ENCODE measurements at places on chromosomes 1 and 21. TPM values are rescaled to one million over a fixed set of nuclear protein-coding genes. Genes with fewer than 3 reads are reported as not detected.
A peak's percentile ranks its signal among the peaks of the same experiment; 100 is the strongest.

- no peaks in the 10 kb centered on the region for H3K4me1 ChIP-seq
- no peaks in the 10 kb centered on the region for H3K36me3 ChIP-seq
- no peak for DNase-seq
- peak overlapping the region; percentile 23 for H3K4me3 ChIP-seq
- no peak overlapping the region for H3K27ac ChIP-seq
- H3K27me3 ChIP-seq = no peaks in the 10 kb centered on the region
Measured at GRCh38 chr1:1282998-1283397, 2.8 kb downstream of the SCNN1D start.

Gene MX1
- 3.3 TPM for total RNA-seq

Gene C4BPA
- total RNA-seq = not detected

Gene TRAF3IP3
- not detected for total RNA-seq

- peaks cover 4% of the 10 kb centered on the region for H3K4me1 ChIP-seq
- no peak for DNase-seq
- no peak overlapping the region for H3K4me3 ChIP-seq
- no peak overlapping the region for H3K27ac ChIP-seq
- no peaks in the 10 kb centered on the region for H3K27me3 ChIP-seq
Measured at GRCh38 chr1:197302775-197303174, 34.7 kb downstream of the CRB1 start.

DNA sequence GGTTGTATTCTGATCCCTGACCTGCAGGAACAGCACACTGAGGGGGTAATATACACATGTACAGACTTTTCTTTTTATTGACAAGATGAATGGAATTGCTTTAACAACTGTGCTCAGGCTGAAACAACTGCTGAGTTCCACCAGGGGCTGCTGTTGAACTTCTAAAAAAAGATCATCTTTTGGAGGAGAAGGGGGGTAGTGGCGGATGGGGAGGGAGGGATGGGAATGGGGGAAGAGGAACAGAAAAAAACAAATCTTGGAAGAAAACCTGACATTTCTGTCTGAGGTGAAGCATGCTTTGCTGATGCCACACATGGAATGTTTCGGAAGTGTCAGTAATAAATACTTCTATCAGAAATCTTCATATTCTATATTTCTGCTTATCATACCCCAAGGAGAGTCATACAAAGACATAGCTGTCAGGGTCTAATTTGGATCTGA, 75.0 kb downstream of the RWDD3 start:
- H3K36me3 ChIP-seq = no peaks in the 10 kb centered on the region
- peaks cover 12% of the 10 kb centered on the region for H3K4me1 ChIP-seq
- DNase-seq = peak; percentile 32
- H3K4me3 ChIP-seq = no peak overlapping the region

GRCh38 chr1:118323246-118323645, 138.2 kb upstream of the SPAG17 start:
- no peaks in the 10 kb centered on the region for H3K36me3 ChIP-seq
- H3K4me3 ChIP-seq = no peak overlapping the region
- no peak overlapping the region for H3K27ac ChIP-seq
- DNase-seq = no peak

- no peaks in the 10 kb centered on the region for H3K27me3 ChIP-seq
- H3K27ac ChIP-seq = no peak overlapping the region
- no peaks in the 10 kb centered on the region for H3K4me1 ChIP-seq
Measured at GRCh38 chr1:17032741-17033140, 21.0 kb upstream of the ATP13A2 start.

DNA sequence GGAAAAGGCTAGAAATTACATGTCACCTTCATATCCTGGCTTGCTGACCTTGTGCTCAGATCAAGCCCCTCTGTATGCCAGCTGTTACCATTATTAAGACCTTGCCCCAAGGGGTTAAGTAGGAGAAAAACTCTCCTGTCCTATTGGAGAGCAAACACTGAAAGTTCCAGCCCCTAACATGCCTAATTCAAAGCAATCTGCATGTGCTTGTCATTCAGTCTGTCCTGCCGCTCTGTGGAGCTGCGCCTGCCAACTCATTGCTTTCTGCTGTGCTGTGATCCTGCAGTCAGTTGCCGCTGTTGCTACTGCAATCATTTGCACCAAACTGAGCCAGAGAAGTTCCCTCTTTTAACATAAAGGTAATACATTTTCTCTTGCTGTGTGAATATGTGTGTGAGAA, 113.4 kb downstream of the DISP1 start:
- peaks cover 41% of the 10 kb centered on the region for H3K4me1 ChIP-seq
- no peaks in the 10 kb centered on the region for H3K36me3 ChIP-seq
- peak; percentile 44 for DNase-seq

- peaks cover 10% of the 10 kb centered on the region for H3K36me3 ChIP-seq
- no peak for DNase-seq
- no peak overlapping the region for H3K4me3 ChIP-seq
- H3K27me3 ChIP-seq = no peaks in the 10 kb centered on the region
- H3K4me1 ChIP-seq = peaks cover 10% of the 10 kb centered on the region
- H3K27ac ChIP-seq = no peak overlapping the region
Measured at GRCh38 chr1:214337511-214337910, 56.6 kb downstream of the SMYD2 start.

DNA sequence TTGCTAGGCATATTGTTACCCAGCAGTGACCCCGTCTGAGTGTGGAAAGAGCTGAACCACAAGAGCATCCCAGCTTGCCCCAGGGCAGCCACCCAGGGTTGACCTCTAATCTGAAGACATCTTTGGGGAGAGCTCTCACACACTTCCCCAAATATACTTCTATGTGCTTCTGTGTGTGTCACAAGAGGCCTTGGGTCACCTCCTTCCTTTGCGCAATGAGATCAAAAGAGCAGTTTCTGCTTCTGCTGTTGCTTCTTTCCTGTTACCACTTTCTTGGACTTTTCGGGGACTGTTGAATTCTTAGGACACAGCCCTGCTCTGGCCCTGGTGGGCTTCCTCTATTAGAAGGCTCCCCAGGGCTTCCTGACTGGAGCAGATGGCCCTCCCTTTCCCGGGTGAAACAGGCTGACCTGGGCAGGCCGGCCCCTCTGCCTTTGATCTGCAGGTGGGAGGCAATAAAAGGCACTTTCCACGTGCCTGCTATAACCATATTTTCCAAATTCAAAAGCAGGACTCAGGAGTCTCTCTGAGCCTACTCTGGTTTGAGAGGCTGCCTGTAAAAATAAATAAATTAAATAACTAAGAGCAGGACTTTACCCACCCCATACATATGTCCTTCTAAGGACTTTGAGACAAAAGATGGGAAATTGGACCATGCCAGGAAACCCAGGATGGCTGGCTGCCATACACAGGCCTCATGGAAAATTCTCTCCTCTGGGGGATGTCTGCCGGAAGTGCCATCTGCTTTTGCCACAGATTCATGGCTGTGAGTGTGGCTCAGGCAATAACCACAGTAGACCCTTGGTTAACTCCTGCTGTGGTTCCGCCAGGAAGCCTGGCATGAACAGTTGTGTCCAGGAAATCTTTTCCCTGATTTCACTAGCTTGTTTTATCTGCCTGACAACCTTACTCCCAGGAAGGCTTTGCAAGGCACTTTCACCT, 28.3 kb upstream of the RCSD1 start:
- H3K27ac ChIP-seq = peak overlapping the region; percentile 78
- H3K36me3 ChIP-seq = peaks cover 4% of the 10 kb centered on the region
- DNase-seq = no peak
- peaks cover 28% of the 10 kb centered on the region for H3K4me1 ChIP-seq
- no peak overlapping the region for H3K4me3 ChIP-seq

Gene SLAMF8
- total RNA-seq = not detected

Gene IFI44L
- 0.05 TPM for total RNA-seq

Gene CHIA
- not detected for total RNA-seq

DNA sequence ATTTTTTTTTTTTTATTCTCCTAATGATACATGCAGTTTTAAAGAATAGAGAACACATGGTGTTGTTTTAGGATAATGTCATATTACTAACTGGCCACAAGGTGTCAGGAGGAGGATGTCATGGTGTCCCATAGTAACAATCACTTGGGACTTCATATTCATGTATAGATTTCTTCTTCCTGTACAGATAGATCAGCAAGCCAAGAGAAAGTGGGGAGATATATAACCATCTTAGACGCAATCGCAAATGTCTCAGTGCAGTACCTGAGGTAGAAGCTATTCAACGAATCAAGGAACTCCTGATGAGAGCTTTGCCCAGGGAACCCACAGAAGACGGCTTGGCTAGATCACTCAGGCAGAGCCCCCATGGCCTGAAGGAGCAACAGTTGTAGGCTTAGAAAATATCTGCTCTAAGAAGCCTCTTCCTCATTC, 12.3 kb downstream of the OR2T11 start:
- no peak for DNase-seq
- H3K4me1 ChIP-seq = no peaks in the 10 kb centered on the region
- no peak overlapping the region for H3K4me3 ChIP-seq
- H3K36me3 ChIP-seq = no peaks in the 10 kb centered on the region

Gene MAP10
- total RNA-seq = 2.0 TPM

GRCh38 chr1:41665962-41666917, 181.8 kb upstream of the EDN2 start:
- peak overlapping the region; percentile 68 for H3K4me3 ChIP-seq
- peaks cover 16% of the 10 kb centered on the region for H3K27me3 ChIP-seq
- H3K4me1 ChIP-seq = peaks cover 34% of the 10 kb centered on the region
- H3K36me3 ChIP-seq = no peaks in the 10 kb centered on the region

DNA sequence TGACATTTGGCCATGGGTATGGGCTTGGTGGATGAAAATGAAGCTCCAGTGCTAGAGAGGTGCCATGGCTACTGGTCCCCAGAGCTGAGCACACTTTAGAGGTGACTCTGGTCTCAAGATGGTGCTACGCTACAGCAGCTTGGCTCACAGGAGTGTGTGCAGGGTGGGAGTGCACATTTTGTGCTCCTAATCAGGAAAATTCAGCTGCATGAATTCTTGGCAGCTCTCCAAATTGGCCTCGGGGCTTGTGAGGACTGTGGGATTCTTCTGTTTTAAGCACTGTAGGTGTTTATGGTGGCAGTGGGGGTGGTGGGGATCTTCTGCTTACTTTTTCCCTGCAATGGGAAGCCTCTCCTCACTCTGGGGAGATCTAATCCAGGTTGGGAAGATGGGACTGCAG, 17.3 kb upstream of the TIPRL start:
- no peaks in the 10 kb centered on the region for H3K4me1 ChIP-seq
- no peak overlapping the region for H3K4me3 ChIP-seq
- no peaks in the 10 kb centered on the region for H3K27me3 ChIP-seq
- H3K27ac ChIP-seq = no peak overlapping the region
- peaks cover 12% of the 10 kb centered on the region for H3K36me3 ChIP-seq

Gene UBL4B
- not detected for total RNA-seq

DNA sequence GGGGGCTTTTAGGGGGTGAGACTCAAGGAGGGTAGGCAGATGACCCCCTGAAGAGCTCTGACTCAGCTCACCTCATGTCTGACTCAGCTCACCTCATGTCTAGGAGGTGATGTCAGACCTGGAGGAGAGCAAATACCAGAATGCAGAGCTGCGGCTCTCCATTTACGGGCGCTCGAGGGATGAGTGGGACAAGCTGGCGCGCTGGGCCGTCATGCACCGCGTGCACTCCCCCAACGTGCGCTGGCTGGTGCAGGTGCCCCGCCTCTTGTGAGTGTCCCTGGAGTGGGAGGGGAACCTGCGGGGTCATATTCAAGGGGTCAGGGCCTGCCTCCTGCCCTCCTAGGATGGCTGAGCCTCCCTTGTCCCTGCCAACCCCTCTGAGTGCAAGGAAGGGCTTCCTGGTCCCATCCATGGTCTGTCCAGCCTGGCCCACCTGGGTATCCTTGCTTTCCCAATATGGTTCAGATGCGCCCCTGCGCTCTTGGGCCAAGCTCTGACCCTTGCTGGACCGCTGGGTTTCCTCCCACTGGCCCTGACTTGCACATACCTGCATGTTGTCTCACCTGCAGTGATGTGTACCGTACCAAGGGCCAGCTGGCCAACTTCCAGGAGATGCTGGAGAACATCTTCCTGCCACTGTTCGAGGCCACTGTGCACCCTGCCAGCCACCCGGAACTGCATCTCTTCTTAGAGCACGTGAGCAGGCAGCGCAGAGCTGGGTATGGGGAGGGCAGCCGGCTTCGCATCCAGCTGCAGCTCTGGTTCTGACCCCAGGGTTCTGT, 9.1 kb downstream of the AMPD2 start:
- H3K4me3 ChIP-seq = no peak overlapping the region
- H3K4me1 ChIP-seq = peaks cover 8% of the 10 kb centered on the region
- DNase-seq = no peak

- peaks cover 16% of the 10 kb centered on the region for H3K36me3 ChIP-seq
- DNase-seq = no peak
- H3K4me1 ChIP-seq = peaks cover 21% of the 10 kb centered on the region
- H3K27me3 ChIP-seq = no peaks in the 10 kb centered on the region
- H3K4me3 ChIP-seq = no peak overlapping the region
Measured at GRCh38 chr1:32299327-32299726, 7.4 kb downstream of the HDAC1 start.

DNA sequence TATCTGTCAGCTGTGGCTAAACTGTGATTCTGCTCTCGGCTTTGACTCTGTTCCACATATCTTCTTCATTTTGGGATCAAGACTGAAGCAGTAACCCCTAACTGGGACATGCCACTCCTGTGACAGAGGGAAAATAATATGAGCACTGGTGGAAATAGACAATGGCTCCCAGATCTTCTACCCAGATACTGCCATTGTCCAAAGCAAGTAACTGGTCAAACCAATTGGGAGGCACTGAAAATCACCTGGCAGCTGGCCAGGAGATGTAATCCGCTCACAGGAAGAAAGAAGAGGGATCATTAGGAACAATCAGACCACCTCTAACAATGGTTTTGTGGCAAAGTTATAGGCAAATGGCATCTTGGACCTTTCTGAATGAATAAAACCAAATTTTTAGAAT, 10.7 kb downstream of the SNX7 start:
- no peaks in the 10 kb centered on the region for H3K36me3 ChIP-seq
- H3K4me3 ChIP-seq = no peak overlapping the region
- no peaks in the 10 kb centered on the region for H3K27me3 ChIP-seq
- H3K27ac ChIP-seq = no peak overlapping the region
- H3K4me1 ChIP-seq = no peaks in the 10 kb centered on the region
- no peak for DNase-seq

- peaks cover 3% of the 10 kb centered on the region for H3K36me3 ChIP-seq
- no peaks in the 10 kb centered on the region for H3K27me3 ChIP-seq
- peak overlapping the region; percentile 61 for H3K4me3 ChIP-seq
- DNase-seq = peak; percentile 33
Measured at GRCh38 chr21:43703035-43703880, 15.7 kb upstream of the PDXK start.
